CD8-positive, alpha-beta memory T cell (primary cell): ENCODE measurements at places on chromosomes 4 and X.

DNA sequence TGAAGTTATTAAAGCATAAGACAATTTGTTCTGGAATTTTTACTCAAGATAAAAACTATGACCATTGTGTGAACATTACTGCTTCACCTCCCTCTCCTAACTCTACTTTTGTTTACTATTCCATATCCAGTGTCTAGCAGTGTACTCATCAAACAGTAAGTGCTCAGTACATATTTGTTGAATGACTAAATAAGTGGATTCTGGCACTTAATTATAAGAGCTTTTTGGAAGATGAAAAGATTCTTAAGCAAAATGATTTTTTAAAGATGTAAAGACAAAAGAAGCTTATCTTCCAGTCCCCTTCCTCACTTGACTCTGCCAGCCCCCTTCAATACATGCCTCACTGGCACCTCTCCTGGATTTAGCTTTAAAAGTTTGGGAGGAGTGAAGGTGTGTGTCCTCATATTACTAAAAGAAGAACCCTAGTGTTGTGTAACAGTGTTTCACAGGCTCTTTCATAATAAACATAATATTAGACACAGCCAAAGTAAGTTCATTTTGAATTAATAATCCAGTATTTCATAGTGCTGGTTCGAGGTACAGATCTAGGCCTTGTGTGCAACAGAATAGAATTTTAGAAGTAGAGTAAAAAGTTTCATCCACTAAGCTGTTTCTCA lies 53.0 kb downstream of the GAB1 start:
- DNase-seq = no peak

DNA sequence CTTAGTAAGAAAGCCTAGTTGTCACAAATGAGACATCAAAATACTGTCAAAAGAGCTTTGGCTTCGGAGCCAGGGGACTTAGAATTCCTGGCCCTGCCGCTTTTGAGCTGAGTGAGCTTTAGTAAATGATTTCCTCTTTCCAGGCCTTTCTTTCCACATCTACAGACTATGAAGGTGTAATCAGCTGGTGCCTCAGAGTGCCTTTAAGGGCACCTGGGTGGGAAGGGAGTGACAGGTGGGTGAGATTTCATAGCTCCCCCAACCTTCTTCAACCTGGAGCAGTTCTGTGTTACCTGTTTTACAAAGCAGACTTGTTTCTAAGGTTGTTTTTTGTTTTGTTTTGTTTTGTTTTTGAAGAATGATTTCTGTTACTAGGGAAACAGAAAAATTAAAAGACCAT lies 154.7 kb upstream of the BOD1L1 start:
- no peak for DNase-seq

DNA sequence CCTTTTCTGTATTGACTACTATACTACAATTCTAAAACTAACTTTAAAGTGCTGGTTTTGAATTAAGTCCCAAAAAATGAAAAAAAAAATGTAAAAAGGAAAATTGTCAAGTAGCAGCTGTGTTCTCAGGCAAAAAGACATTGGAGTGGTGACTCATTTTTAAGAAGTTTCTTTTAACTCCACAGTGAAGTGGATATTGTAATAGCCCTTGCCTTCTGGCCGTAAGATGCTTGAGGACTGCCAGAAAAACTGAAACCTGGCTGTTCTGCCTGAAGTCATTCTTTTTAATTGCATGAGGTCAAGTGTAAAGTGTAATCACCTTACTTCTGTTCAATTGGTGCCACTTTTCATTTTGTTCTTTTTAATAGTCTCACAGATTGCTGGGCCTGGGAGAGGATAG lies 28.9 kb downstream of the SPANXD start:
- DNase-seq = no peak

DNA sequence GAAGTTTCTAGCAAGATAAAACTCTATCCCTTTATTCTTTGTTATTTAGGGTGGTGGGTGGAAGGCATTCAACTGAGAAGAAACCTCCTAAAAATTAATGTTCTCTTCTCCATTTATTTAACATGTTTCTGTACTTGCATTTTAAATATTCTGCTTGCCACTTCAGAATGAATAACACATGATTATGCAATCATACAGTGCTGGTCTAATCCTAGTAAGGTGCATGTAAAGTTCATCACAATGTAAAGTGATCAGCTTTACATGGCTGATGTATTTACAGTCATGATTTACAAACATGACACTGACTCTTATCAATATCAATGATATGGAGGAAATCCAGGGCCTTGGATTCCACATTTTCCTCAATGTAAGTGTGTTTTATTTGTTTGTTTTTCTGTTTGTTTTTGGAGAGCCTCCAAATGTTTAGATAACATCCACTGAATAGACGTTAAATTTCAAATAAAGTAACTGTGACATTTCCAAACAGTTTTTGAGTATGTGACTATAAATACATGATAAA lies 342.1 kb upstream of the CTSO start:
- no peak for DNase-seq

- DNase-seq = no peak
Observed at GRCh38 chr4:163195247-163195765, 28.6 kb upstream of the NAF1 start.

- no peak for DNase-seq
Observed at GRCh38 chrX:64152857-64153256, 52.7 kb downstream of the AMER1 start.

- DNase-seq = no peak
Observed at GRCh38 chrX:9055354-9055753, 21.4 kb upstream of the FAM9B start.

DNA sequence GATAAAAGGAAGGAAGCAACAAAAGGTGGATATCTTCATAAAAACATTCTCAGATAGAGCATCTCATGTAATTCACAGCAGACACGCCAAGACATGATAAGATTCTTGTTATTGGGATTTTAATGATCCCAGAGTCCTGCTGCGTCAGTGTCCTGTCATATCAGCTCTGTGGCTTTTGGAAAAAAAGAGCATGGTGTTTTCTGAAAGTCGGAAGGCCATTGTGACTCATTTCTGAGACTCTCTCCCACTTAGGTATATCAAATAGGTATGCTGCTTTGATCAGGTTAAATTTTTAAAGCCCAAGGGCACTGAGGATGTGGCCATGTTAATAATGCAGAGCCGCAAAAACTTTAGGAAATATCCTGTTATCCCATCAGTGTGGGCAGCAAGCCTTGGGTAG lies 481.0 kb downstream of the KCNIP4 start:
- DNase-seq = no peak

- no peak for DNase-seq
Observed at GRCh38 chrX:46607916-46608315, 34.4 kb downstream of the CHST7 start.
